Nephron progenitor cell (in vitro differentiated cells): ENCODE measurements at places on chromosomes 5 and 9.

GRCh38 chr5:107997338-107997980, 326.7 kb upstream of the EFNA5 start:
- H3K27ac ChIP-seq = peak overlapping the region; percentile 80
- no peak for DNase-seq
- H3K27me3 ChIP-seq = no peaks in the 10 kb centered on the region
- H3K36me3 ChIP-seq = no peaks in the 10 kb centered on the region
- H3K4me1 ChIP-seq = peaks cover 7% of the 10 kb centered on the region
- no peak overlapping the region for H3K4me3 ChIP-seq

- no peak for DNase-seq
- no peaks in the 10 kb centered on the region for H3K27me3 ChIP-seq
- H3K27ac ChIP-seq = no peak overlapping the region
- no peaks in the 10 kb centered on the region for H3K4me1 ChIP-seq
- no peak overlapping the region for H3K4me3 ChIP-seq
Observed at GRCh38 chr5:73097740-73098139, 22.6 kb upstream of the TMEM171 start.

- no peaks in the 10 kb centered on the region for H3K36me3 ChIP-seq
- H3K4me3 ChIP-seq = no peak overlapping the region
- no peak overlapping the region for H3K27ac ChIP-seq
- H3K4me1 ChIP-seq = peaks cover 20% of the 10 kb centered on the region
Observed at GRCh38 chr9:82337351-82337750, 348.8 kb downstream of the SPATA31D1 start.

GRCh38 chr5:34639852-34640626, 16.1 kb upstream of the RAI14 start:
- no peak overlapping the region for H3K27ac ChIP-seq
- no peaks in the 10 kb centered on the region for H3K4me1 ChIP-seq
- no peaks in the 10 kb centered on the region for H3K36me3 ChIP-seq
- H3K4me3 ChIP-seq = no peak overlapping the region
- peaks cover 13% of the 10 kb centered on the region for H3K27me3 ChIP-seq
- DNase-seq = no peak

- DNase-seq = no peak
- H3K27me3 ChIP-seq = peaks cover 13% of the 10 kb centered on the region
- H3K27ac ChIP-seq = no peak overlapping the region
- peaks cover 15% of the 10 kb centered on the region for H3K4me1 ChIP-seq
- H3K4me3 ChIP-seq = no peak overlapping the region
Observed at GRCh38 chr9:122209451-122209850, 19.3 kb downstream of the LHX6 start.

- H3K4me1 ChIP-seq = peaks cover 57% of the 10 kb centered on the region
- no peak overlapping the region for H3K27ac ChIP-seq
- DNase-seq = no peak
- no peaks in the 10 kb centered on the region for H3K36me3 ChIP-seq
- no peaks in the 10 kb centered on the region for H3K27me3 ChIP-seq
Observed at GRCh38 chr5:9540791-9541190, 5.1 kb downstream of the SEMA5A start.
